ENCODE measurements at places on chromosomes 6 and 20.

DNA sequence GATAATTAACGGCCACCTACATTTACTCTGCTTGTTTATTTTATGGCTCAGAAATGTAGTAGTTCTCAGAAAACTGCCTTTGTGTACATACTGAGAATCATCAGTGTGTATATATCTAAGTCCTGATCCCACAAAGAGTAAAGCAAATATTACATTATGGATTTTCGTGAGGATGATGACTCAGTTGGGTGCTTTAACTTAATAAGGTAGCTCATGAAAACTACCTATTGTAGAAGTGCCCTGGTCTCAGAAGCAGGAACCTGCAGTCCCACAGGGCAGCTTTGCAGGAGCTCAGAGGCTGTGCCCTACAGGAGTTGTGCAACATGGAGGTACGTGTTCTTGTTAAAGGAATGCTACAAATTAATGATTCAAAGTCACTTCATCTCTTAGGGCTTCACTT lies 108.2 kb downstream of the PLG start:
- no peak for DNase-seq

DNA sequence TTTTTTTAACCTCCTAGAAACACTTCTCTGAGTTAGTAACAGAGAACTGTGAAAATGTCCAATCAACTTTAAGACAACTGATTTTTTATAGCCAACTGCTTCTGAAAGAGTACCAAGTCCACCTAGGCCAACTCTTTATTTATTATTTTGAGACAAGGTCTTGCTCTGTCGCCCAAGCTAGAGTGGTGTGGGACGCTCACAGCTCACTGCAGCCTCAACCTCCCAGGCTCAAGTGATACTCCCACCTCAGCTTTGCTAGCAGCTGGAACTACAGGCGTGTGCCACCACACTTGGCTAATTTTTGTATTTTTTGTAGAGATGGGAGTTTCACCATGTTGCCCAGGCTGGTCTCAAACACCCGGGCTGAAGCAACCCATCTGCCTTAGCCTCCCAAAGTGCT lies 331.6 kb downstream of the RNGTT start:
- DNase-seq, result no peak

DNA sequence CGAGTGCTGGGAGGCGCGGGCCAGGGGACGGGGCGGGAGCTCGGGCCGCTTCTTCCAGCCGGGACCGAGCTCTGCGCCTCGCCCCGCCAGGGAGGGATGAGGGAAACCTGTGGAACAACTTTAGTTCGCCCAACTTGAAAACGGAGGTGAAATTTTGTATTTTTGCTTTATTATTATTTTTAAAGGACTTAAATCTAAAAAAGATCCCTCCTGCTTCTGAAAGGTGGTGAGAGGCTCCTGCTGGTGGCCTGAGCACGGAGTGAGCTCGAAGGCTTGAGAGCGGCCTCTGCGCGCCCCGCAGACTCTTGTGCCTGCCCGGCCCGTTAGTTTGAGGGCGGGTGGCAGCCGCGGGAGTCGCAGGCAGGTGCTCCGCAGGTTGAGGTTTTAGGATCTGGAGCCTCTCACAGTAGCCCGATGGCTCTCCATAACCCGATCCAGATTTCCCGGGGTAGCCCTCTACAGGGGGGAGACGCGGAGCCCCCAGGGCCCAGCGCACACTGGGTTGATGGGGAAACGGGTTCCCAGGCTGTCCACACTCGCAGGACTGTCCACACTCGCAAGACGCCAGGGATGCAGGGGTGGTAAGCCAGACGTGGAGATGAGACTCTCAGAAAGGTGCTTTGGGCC lies 46.2 kb upstream of the SUPT3H start:
- DNase-seq, result no peak

GRCh38 chr6:14734052-14734415 lies 511.8 kb upstream of the JARID2 start:
- no peak for DNase-seq

- DNase-seq, result no peak
These were observed 120.5 kb downstream of the HIVEP2 start for GRCh38 chr6:142824426-142824825.

GRCh38 chr6:30836431-30836866 lies 47.9 kb upstream of the DDR1 start:
- DNase-seq, result no peak

GRCh38 chr6:139251045-139251690 lies 40.6 kb downstream of the TXLNB start:
- DNase-seq, result no peak

DNA sequence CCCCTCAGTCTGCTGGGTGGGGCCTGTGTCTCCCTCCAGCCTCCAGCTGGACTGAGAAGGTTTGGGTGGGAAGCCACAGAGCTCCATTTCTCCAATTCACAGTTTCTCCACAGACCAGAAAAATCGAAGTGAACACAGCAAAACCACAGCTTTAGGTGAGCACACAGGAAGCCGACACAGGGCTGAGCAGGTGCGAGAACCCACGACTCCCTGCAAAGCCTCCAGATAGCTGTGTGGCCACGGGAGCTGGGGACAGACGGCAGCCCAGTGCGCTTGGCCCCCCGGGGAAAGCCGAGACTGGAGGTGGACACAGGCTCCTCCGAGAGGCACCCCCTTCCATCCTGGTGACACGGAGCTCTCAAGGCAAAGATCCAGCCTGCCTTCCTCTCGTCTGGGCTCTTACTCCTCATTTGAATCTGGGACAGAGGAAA lies 29.0 kb upstream of the MPC1 start:
- DNase-seq, result no peak

DNA sequence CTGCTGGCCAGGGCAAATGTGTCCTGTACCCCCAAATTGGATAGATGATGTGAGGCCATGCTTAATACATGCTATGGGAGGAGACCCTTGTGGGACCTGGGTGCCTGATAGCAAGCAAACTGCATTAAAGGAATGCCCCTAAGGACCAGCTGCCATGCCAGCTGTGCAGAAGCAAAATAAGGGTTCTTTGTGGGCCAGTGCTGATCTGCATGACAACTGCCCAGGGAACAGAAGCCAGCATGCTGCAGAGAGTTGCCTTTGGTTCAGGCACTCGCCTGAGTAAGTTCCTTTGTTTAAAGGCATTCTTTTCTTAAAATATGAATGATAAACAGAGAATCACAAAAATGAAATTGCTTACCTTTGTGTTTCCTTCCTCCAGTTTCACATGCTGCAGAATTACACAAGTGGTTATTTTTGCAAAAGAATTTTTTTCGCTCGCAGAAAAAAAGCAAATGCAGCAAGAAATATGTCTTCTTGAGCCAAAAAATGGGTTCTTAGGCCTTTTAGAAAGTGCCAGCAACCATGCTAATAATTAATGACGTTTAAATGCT lies 6.9 kb upstream of the SYNDIG1 start:
- no peak for DNase-seq

- no peak for DNase-seq
These were observed 33.2 kb upstream of the TRAM2 start for GRCh38 chr6:52610011-52610410.

DNA sequence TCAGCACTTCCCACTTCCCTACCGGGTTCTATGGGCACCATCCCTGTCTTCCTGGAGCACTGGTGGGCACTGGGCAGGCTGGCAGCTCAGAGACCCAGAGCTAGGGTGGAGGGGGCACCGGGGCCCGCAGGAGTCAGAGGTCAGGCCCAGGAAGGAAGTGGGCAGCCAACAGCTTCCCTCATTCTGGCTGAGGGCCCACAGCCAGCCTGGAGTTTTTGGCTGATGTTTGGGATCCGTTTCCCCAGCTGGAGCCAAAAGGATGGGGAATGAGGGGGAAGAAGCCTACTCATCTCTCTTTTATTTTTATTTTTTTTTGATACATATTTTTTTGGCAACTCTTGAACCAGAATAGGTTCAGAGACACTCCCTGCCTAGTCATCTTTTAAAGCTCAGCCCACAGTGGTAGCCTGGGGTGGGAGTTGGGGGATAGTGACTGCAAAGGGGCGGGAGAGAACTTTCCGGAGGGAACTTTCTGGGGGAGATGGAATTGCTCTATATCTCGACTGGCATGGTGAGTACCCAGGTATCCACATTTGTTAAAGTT lies 54.2 kb upstream of the MLN start:
- DNase-seq, result no peak

GRCh38 chr6:43845646-43846045 lies 75.6 kb downstream of the VEGFA start:
- DNase-seq, result no peak

- DNase-seq, result no peak
These were observed 238.1 kb downstream of the HAO1 start for GRCh38 chr20:7702141-7702540.

DNA sequence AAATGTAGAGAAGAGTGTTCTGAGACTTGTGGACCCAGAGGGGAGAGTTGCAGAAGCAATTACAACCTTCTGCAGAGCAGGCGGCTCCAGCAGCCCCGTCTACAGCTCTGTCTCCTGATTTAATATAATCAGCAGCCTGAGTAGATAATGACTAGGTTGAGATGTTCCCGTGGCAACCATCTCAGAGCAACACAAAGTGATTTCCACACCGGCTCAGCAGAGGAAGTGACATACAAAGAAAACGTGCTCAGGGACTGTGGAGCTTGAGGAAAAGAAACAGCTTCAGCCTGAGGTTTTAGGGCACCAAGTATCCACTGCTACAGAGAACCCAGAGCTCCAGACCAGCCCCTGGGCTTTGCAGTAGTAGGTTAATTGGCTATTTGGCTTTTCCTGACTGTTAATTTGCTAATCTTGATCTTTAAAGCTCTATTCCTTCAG lies 136.4 kb downstream of the MTFR2 start:
- DNase-seq, result no peak

- no peak for DNase-seq
These were observed 57.5 kb downstream of the EPB41L2 start for GRCh38 chr6:131005439-131006016.

GRCh38 chr6:55180258-55180657 lies 5.9 kb downstream of the HCRTR2 start:
- DNase-seq, result no peak

DNA sequence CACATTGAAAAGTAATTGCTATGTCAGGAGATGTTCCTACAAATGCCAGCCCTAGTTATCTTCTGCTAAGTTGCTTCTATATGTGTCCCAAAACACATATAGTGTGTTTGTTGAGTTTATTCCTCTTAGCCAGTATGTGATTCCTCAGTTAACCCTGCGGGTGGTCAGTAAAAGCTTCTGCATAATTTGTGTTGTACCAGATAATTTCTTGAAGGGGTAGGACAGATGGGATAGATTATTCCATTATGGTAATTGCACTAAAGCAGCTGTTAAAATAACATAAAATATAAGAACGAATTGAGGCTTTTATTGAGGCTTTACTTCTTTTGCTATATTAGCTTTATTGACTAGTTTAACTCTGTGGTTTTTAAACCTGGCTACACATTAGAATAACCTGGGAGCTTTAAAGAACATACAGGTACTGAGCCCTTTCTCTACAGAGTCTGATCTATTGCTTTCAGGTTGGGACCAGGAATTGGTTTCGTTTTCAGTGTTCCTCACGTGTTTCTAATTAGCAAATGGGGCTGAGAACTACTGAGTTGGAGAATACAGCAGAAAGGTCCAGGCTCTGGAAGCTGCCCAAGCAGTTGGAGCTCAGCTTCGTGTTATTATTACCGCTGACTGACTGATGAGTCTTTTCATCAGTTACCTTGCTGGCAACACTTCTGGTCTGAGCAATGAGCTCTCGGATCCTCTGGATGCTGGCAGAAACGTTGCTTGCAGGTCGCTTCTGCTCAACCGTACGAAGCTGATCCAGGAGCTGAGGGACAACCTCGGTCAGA lies 56.9 kb downstream of the FAM229B start:
- DNase-seq, result no peak

- no peak for DNase-seq
These were observed 73.1 kb downstream of the SH3BGRL2 start for GRCh38 chr6:79704200-79704599.

DNA sequence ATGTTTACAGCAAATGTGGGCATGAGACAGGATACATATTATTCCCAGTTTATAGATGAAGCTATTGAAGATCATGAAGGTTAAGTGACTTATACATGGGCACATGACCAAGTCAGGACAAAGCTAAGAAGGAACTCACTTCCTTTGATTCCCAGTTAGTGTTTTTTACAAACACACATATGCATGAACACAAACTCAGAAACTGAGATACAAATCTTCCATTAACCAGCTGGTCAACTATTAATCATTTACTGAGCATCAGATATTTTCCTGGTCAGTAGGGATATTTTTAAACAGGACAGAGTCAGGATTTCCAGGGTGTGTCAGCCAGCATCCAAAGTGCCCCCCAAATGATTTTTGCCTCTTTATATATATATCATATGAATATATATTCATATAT lies 222.2 kb downstream of the OGFRL1 start:
- DNase-seq, result no peak

GRCh38 chr20:59836767-59837166 lies 96.7 kb downstream of the SYCP2 start:
- no peak for DNase-seq

GRCh38 chr20:59325142-59325523 lies 24.7 kb downstream of the EDN3 start:
- no peak for DNase-seq

- no peak for DNase-seq
These were observed 48.6 kb downstream of the LRFN2 start for GRCh38 chr6:40538556-40538955.

GRCh38 chr6:74073429-74073828 lies 377.4 kb downstream of the CD109 start:
- no peak for DNase-seq

DNA sequence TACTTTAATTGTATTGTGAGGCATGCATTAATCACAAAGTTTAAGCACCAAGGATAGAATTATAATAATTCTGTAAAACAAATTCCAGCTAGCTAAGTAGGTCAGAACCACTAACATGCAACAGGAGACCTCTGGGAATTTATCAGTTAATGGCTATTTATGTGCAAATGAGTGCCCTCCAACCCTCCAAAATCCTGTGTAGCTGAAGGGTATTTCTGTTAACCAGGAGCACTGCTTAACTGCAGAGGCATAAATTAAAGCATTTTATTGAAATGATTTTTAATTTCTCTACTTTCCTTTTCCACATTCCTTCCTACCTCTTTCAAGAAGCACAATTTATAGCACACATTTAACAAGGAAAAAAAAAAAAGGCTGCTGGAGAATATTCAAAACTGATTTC lies 77.0 kb downstream of the MMS22L start:
- no peak for DNase-seq

Measured in left lobe of liver (tissue), 2 donors.